Muscle of leg (tissue), 16 donors: ENCODE measurements at places on chromosomes 11 and 22. TPM values are rescaled to one million over a fixed set of nuclear protein-coding genes. Genes with fewer than 3 reads are reported as not detected.
A peak's percentile ranks its signal among the peaks of the same experiment; 100 is the strongest.

DNA sequence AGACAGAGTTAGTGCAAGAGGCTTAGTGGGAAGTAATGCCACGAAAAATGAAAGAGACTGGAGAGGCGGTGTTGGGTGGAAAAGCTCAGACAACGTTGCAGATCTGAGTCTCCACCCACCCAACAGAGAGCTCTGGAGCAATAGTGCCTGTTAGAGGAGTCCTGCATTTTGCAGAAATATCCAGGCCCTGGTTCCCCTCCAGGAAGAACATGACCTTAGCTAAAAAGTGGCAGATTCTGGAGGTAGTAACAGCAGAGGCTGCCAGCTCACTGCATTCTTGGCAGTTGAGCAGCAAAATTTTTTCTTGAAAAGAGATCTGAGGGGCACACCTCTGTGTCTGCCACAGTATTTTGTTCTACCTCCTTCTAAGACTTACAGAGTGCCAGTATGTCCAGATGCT is 27.7 kb upstream of the BIRC3 start:
- H3K27ac ChIP-seq: no peak overlapping the region
- DNase-seq: peak; percentile 56
- H3K4me1 ChIP-seq: peaks cover 3% of the 10 kb centered on the region

Gene RPUSD4
- total RNA-seq: 29.7 TPM

DNA sequence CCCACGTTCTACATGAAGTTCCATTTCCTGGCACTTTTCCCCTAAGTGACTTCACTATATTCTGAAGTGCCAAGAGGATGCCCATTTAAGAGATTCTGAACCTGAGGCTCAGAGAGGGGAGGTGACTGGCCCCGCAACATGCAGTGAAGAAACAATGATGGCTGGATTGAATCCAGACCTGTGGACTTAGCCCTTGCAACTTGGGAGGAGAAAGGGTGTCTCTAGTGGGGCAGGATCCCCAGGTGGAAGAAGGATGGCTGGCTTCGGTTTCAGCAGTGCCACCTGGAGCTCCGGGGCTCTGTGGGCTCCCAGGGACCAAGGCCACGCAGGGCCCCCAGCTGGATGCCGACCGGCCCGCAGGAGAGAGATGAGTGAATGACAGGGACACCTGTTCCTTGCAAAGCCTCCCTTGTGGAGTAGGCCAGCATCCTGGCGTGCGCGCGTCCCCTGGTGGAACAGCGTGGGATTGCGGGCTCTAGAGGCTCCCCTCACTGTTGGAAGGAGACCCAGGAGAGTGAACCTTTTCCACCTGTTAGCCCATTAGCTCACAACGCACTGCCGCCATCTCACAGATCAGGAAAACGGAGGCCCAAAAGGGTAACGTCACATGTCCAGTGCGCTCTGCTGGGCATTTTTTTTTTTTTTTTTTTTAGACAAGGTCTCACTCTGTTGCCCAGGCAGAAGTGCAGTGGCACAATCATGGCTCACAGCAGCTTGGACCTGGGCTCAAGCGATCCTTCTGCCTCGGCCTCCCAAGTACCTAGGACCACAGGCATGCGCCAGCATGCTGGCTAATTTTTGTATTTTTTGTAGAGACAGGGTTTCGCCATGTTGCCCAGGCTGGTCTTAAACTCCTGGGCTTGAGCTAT is 104.7 kb downstream of the KIAA1671 start:
- H3K27ac ChIP-seq: no peak overlapping the region
- peak; percentile 77 for DNase-seq
- no peak overlapping the region for H3K4me3 ChIP-seq
- H3K27me3 ChIP-seq: no peaks in the 10 kb centered on the region
- H3K36me3 ChIP-seq: no peaks in the 10 kb centered on the region

- no peak for DNase-seq
- H3K27me3 ChIP-seq: no peaks in the 10 kb centered on the region
- no peaks in the 10 kb centered on the region for H3K4me1 ChIP-seq
- H3K4me3 ChIP-seq: no peak overlapping the region
- no peaks in the 10 kb centered on the region for H3K36me3 ChIP-seq
Measured at GRCh38 chr11:121508449-121508848, 55.7 kb upstream of the SORL1-AS1 start.

- H3K4me1 ChIP-seq: peaks cover 7% of the 10 kb centered on the region
- no peak overlapping the region for H3K4me3 ChIP-seq
- no peak overlapping the region for H3K27ac ChIP-seq
- DNase-seq: peak; percentile 13
- no peaks in the 10 kb centered on the region for H3K27me3 ChIP-seq
Measured at GRCh38 chr11:108494182-108494581, 4.0 kb downstream of the POGLUT3 start.

Gene CLTCL1
- 22.2 TPM for total RNA-seq

Gene CDC42BPG
- total RNA-seq: 0.35 TPM
